T47D (cell line): ENCODE measurements at places on chromosomes 2 and 18.

DNA sequence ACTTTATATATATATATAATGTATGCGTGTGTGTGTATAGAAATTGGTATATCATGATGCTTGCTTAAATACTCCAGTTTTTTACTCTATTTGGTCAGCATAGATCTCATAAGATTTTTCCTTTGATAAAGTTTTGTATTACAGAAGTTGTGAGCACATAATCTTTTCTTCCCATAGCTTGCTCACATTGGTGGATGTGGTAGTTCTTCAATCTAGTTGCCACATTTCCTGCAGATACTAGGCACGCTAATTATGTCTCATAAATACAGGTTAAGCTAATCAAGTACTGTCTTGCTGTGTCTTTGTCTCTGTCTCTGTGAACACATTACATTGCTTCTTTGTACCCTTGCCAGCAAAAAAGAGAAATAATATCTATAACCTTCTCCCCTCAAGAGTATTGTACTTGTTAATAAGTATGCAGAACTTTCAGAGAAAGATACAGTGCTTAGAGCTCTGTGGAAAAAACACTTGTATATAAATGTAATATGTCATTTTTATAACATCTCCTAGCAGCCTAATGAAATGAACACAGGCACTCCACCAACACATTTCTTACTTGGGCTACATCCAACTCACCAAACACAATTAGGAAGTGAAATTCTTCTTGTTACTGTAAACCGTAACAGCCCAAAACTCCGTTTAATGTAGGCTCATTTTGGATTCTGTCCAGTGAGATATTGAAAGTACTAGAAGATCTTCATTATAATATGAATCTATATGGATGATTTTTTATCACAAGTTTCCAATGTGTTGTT lies 306.7 kb upstream of the SLC8A1 start:
- no peak for DNase-seq

DNA sequence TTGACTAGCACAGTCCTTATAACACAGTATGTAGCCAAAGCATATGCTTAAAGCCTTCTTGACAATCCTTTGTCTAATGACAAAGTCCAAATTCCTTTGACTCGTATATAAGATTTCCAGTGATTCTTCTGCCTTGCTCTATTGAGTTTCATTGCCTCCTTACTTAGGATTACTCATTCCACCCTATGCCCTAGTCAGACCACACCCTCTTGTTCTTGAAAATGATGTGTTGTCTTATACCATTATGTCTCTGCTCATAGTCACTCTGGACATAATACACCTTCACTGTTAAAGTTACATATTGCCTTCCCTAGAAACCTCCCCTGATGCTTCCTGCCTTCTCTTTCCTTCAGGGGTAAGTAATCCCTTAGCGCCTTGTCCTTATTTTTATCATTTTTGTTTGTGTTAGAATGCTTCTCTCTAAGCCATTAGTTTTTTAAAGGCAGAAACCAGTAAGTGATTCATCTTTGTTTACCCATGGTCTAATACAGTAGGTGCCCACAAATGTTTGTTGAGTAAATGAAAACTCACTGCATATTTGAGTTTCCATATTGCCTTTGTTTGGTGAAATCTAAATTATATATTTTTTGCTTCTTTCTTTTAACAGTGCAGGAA lies 19.3 kb downstream of the GPD2 start:
- no peak for DNase-seq

DNA sequence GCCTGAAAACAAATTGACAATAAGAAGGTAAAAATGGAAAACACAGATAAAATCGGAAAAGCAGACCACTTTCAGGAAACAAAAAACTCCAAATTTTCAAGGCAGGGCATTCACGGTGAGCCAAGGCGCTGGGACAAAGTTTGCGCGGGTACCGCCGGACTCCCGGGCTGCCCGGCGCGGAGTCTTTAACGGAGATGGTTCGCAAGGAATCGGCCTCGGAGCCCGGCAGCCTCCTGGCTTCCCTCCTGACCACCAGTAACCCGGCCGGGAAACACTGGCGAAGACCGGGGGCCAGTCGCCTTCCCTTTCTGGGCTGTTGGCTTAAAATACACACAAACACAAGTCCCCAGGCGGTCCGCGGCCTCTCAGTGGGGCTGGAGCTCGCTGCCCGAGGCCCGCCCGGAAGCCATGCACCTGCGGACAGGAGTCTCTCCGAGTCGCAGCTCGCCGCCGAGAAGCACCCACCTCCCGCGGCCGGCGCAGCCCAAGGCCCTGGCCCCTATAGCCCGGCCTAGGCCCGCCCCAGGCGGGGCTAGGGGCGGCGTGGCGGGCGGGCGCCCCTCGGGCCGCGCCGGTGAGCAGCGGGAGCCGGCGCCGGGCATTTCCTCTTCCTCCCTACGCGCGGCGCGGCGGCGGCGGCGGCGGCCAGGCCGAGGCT lies 622 bp upstream of the KCMF1 start:
- DNase-seq: peak; percentile 44

- no peak for DNase-seq
Observed at GRCh38 chr2:226118471-226119429, 680.9 kb downstream of the IRS1 start.

GRCh38 chr2:113878743-113879142 lies 11.1 kb upstream of the ACTR3 start:
- no peak for DNase-seq
